ENCODE measurements at places on chromosomes 4 and X. TPM values are rescaled to one million over a fixed set of nuclear protein-coding genes. Genes with fewer than 3 reads are reported as not detected.

DNA sequence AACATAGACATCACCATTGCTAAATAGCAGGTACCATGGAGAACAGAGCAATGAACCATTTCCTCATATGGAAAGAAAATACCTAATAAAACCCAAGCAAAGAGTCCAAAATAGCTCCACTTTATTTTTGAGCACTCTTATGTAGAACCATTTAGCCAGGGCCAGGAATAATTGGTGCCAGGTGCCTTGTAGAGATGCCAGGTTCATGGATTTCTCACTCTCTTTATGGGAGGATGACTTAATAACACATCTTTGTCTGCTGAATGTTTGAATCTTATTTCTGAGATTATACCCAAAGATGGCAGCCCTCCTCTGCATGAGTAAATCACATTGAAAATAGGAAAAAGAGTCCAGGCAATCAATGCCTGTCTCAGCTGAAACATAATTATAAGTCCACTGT lies 212.3 kb upstream of the SFRP2 start:
- DNase-seq = no peak

- DNase-seq = no peak
These were observed 48.3 kb downstream of the ABLIM2 start for GRCh38 chr4:8110071-8110986.

The AR gene
- 25.1 TPM for total RNA-seq

DNA sequence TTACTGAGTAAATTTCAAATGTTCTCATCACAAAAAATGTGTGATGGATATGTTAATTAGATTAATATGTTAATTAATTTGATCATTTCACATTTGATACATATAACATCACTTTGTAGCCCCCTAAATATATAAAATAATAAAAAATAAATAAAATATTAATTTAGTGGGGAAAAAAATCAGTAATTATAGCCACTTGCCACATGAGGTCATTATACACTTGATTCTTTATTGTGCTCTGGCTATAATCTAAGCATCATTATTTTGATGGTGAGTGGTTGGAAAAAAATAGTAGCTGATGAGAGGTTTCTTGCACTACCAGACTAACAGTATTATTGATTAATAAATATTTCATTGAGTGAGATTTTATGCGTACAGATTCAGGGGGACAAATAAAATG lies 57.4 kb downstream of the DCK start:
- DNase-seq = no peak

DNA sequence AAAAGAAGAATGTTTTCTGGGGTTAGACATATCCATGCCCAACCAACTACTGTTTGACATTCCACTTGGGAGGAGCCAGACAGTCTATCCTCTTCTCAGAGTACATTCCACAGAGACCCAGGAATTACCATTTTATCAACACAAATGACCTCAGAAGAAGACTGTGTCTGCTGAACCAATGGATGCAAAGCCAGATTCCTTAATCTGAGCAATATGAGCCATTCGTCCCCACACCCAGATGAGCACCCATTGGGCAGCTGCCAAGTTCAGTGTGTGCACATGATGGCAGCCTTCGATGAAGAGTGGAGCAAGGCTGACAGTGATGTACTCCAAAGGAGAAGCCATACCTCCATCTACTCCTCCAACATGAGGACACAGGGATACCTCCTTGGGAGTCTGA lies 111.3 kb downstream of the ZNF674 start:
- DNase-seq = no peak

The HPSE gene
- 0.90 TPM for total RNA-seq

DNA sequence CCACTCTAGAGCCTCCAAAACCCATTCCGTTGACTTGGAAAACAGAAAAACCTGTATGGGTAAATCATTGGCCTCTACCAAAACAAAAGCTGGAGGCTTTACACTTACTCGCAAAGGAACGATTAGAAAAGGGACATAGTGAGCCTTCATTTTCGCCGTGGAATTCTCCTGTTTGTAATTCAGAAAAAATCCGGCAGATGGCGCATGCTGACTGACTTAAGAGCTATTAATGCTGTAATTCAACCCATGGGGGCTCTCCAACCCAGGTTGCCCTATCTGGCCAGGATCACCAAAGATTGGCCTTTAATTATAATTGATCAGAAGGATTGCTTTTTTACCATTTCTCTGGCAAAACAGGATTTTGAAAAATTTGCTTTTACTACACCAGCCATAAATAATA lies 60.8 kb downstream of the ZNF732 start:
- DNase-seq = no peak

DNA sequence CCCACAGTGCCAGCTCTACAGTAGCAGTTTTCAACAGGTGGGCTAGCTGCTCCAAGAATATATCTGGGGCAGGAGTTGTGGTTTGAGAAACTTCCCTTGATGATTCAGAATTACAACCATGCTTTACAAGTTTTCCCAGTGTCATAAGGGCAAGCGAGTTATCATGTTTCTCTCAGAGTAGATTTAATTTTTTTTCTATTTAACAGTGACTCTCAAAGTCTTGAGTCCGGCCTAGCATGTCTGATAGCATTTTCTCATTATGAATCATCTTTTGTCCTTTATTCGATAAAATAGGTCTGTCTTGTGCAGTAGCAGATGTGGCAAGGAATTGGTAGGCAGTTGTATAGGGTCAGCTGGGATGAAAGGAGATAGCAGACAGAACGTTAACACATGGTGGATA lies 62.2 kb upstream of the SPANXD start:
- DNase-seq = no peak

The PPEF2 gene
- not detected for total RNA-seq

The UNC5C gene
- 31.5 TPM for total RNA-seq

GRCh38 chr4:85587952-85588351 lies 113.0 kb downstream of the ARHGAP24 start:
- no peak for DNase-seq

The LRP2BP gene
- total RNA-seq = 5.4 TPM

The OTC gene
- 0.63 TPM for total RNA-seq

The SSX2B gene
- not detected for total RNA-seq

DNA sequence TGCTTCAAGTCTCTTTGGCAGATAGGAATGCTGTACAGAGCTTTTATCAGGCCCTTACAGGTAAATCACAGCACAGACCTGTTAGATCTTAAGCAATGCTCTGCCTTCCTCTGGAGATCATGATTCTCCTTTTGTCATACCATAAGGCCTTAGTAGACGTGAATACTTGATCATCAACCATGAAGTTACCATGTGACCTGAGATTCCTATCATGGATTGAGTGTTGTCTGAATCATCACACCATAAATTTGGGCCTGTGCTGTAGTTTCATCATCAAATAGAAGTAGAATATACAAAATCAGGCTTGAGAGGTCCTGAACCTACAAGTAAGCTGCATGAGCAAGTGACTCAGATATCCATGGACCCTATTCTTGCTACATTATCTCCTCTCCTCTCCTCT lies 466.8 kb upstream of the INTU start:
- DNase-seq = no peak

- no peak for DNase-seq
These were observed 48.7 kb upstream of the PHOX2B start for GRCh38 chr4:41797260-41797659.

- no peak for DNase-seq
These were observed 15.6 kb downstream of the PDZD4 start for GRCh38 chrX:153814591-153815315.

DNA sequence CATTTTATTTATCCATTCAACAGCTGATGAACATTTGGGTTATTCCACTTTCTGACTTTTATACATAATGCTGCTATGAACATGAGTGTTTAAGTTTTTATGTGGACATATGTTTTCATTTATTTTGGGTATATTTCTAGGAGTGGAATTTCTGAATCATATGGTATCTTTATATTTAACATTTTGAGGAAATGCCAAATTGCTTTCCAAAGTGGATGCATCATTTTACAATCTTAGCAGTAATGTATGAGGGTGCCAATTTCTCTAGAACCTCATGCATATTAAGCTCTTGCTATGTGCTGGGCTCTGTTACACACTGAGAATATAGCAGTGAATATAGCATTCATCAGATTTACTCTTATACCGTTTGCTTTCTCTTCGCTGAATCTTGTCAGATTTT lies 983.7 kb downstream of the STIM2 start:
- DNase-seq = peak; percentile 6

- no peak for DNase-seq
These were observed 88.6 kb upstream of the HHIP start for GRCh38 chr4:144557404-144557803.

DNA sequence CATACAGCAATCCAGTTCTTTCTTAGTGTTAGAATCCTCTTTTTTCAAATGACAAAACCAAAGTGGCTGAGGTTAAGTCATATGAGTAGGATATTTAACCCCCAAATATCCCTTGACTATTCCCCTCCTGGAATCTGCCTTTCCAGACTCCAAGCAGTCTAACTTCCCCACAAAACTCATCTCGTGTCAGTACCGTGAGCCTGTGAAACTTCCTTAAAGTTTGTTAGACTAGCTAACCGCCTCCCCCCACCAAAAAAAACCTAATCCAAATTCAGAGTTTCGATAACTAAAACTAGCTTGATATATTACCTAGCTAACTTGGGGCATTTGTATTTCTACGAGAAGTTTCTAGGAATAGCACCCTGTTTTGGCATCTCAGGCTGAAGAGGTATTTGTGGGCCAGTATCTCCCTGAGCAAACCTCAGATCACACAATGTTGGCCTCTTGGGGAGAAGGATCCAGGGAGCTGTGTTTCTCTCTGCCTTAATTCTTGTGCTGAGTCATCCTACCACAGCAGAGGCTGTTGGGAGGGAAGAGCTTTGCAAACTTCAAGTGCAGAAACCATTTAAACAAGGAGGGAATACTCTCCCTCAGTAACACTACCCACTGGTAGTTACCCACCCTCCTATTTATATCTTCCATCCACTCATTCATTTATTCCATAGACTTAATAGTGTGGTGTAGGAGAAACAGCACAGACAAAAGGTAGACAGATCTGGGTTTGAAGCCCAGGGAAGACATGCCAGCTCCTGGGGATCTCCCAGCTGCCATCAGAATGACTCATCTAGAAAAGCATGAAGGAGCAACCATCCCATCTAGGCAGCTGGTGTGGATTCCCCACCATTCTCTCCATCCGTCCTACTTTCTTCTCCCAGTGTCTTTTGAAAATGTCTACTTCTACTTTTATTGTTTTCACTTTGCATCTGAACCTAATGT lies 39.3 kb upstream of the TXK start:
- DNase-seq = no peak

Measured in urinary bladder (tissue), 4 donors.